Muscle of leg (tissue), 16 donors: ENCODE measurements at places on chromosomes 5 and 9.

DNA sequence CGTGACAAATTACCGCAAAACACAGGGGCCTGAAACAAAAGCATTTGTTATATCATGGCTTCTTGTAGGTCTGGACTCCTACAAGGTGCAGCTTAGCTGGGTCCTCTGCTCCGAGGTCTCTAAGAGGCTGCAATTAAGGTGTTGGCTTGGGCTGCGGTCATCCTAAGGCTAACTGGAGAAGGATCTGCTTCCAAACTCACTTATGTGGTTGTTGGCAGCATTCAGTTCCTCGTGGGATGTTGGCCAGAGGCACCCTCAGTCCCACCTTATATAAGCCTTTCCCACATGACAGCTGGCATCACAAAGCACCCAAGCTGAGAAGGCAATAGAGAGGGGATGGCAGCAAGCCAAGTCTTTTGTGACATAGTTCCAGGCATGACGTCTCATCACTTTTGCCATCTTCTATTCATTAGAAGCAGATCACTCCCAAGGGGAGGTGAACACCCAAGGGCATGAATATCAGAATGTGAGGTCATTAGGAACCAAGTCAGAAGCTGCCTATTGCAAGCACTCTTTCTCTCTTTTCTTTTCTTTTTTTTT, 47.9 kb upstream of the ZBTB43 start:
- no peak for DNase-seq

- DNase-seq, result no peak
These were observed 26.4 kb upstream of the ELL2 start for GRCh38 chr5:95988094-95988493.

GRCh38 chr9:128175102-128175563, 15.1 kb downstream of the BBLN start:
- no peak for DNase-seq

DNA sequence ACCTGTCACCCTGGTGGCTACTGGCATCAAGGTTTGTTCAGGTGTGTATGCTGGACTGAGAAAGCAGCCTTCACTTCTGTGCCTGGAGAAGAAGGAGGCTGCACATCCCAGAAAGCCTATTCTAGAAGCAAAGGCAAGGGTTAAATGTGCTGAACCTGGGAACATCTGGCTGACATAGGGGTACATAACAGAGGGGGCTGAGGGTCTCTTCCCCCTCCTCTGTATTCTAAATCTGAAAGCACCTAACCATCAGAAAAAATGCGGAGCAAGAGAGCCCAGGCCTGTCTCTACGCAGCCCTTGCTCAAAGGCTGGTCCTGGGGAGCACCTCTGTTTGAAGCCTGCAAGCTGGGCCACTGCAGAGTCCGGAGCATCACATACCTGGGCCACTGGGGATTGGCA, 53.2 kb upstream of the FSTL4 start:
- no peak for DNase-seq

GRCh38 chr5:93591323-93591945, 8.4 kb downstream of the NR2F1 start:
- DNase-seq, result no peak

- peak; percentile 39 for DNase-seq
These were observed 83.7 kb downstream of the PDE6A start for GRCh38 chr5:149860801-149861322.

DNA sequence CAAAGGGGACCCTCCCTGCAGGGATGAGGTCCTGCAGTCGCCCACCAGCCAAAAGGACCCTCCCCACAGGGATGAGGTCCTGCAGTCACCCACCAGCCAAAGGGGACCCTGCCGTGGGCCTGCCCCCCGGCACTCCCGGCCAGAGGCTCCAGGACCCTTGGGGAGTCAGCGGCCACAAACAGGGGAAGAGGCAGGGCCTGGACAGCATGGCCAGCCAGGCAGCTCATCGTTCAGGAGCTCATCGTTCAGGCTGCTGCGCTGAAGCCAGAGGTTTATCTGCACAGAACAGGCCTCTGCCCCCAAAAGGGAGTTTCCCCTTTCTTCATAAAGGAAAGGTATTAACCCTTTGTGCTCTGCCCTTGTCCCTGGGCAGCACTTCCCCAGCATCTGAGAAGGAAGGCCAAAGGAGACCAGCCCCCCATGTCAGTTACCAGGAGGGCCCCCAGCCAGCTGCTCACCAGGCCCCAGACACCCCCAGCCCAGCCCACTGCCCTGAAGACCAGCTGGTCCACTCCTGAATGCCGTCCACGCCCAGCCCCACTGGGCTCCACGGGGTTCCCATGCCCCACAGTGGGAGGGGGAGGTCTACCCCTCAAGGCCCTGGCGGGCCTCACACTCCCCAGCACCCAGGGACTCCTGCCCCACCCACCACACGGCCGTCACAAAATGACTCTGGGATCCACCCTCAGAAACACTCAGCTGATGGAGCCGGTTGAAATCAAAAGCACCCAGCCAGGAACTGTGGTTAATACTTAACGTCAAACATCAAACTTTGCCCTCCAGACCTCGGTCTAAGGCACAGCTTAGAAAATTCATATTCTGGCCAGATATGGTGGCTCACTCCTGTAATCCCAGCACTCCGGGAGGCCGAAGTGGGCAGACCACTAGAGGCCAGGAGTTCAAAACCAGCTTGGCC, 6.3 kb downstream of the SLC12A7 start:
- DNase-seq, result no peak

DNA sequence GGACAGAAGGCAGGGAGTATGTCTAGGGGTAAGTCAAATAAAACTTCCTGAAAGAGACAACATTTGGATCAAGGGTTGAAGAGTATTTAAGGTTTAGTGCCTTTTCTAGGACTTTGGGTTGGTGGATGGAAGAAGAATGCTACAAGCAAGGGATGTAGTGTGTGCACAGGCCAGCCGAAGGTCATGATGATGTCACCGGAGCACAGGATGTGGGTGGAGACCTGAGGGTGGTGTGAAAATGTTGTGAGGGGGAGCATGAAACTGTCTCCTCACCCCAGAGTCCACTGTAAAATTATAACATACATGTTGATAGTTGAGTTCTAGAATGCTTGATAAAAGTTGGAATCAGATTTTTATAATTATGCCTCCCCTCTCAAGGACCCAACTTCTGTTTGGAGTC, 553.3 kb upstream of the SGCD start:
- no peak for DNase-seq

- no peak for DNase-seq
These were observed 24.0 kb upstream of the SLC9A3 start for GRCh38 chr5:548256-548655.

- no peak for DNase-seq
These were observed 34.7 kb downstream of the DIRAS2 start for GRCh38 chr9:90607701-90608516.

- DNase-seq, result peak; percentile 81
These were observed 22.4 kb downstream of the FNBP1 start for GRCh38 chr9:130020618-130021017.

DNA sequence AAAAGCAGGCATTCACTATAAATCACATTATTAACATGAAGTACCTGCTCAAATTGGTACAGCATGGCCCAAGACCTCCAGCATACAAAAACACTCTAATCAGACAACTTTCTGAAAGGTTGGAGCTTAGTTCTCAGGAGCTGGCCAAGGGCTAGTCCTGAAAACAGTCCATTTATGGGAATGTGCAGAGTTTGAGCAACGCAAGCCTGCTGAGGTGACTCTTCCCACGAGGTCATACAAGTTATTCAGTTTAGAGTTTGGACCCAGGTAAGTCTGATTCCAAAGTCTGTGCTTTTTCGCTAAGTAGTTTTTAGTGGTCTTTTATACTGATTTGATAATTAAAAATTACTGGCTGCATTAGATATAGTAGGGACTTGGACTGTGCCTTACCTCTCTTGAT, 52.6 kb downstream of the AP3S1 start:
- no peak for DNase-seq

GRCh38 chr9:77987081-77987656, 44.4 kb downstream of the GNAQ start:
- no peak for DNase-seq

- DNase-seq, result no peak
These were observed 535.9 kb downstream of the DNAH5 start for GRCh38 chr5:13408616-13409015.

- no peak for DNase-seq
These were observed 43.0 kb upstream of the GAS1 start for GRCh38 chr9:86990290-86990689.

GRCh38 chr9:112711050-112711689, 6.7 kb downstream of the INIP start:
- DNase-seq, result peak; percentile 57

- DNase-seq, result peak; percentile 87
These were observed 158.4 kb upstream of the MPDZ start for GRCh38 chr9:13437866-13438265.

GRCh38 chr9:127974001-127974768, 6.6 kb downstream of the EEIG1 start:
- DNase-seq, result peak; percentile 18

DNA sequence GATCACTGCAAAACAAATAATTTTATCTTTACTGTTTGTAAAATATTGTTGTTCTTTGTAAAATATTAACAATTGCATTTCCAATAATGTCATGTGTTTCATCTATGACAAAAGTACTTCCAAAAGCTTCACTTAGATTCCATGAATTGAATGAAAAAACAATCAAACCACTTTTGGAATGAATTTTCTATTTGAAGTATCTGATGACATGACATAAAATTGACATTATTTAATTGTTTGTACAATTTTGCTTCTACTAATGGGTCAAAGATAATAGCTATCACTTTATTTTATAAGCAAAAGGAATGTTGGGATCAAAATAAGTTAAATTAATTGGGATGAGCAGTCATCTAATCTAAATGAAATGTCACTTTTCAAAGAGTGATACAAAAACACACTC, 684.3 kb downstream of the NR2F1-AS1 start:
- no peak for DNase-seq

GRCh38 chr5:147162740-147163139, 72.1 kb upstream of the STK32A start:
- DNase-seq, result no peak

GRCh38 chr9:121786998-121787422, 135.6 kb downstream of the DAB2IP start:
- no peak for DNase-seq

DNA sequence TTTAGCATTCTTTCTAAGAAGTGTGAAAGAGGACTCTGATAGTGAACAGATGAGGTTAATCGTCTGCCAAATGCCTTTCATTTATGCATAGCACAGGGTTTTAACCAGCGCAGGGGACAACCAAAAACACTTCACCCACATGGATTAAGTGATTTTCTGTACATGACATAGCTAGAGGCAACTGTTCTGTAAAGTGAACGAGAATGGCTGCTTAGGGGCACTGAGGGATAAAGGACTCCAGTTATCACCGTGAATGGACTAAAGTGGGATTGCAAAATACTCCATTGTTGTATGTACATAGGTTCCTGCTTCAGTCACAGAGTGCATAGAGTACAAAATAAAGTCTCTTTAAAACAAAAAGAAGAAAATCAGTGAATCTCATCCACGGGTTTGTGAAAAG, 456.8 kb downstream of the DMAC1 start:
- peak; percentile 26 for DNase-seq

DNA sequence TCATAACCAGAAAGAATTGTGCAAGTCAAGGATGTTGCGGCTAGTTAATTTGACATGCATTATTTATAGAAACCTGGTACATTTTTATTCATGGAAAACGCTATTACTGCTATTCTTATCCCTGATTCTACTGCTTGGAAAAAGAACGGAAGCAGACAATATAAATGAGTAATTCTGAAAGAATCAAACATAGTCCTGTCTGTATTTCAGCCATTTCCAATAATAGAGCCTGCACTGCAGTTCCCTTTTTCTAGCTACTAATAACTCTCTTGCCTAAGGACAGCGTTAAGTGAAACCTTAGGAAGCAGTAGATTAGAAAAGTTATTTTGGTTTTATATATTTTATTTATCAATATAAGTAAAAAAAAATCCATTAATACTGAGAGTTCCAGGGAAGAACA, 414.9 kb downstream of the CYLC2 start:
- peak; percentile 14 for DNase-seq

GRCh38 chr9:37915911-37916470, 12.1 kb upstream of the SLC25A51 start:
- DNase-seq, result no peak

DNA sequence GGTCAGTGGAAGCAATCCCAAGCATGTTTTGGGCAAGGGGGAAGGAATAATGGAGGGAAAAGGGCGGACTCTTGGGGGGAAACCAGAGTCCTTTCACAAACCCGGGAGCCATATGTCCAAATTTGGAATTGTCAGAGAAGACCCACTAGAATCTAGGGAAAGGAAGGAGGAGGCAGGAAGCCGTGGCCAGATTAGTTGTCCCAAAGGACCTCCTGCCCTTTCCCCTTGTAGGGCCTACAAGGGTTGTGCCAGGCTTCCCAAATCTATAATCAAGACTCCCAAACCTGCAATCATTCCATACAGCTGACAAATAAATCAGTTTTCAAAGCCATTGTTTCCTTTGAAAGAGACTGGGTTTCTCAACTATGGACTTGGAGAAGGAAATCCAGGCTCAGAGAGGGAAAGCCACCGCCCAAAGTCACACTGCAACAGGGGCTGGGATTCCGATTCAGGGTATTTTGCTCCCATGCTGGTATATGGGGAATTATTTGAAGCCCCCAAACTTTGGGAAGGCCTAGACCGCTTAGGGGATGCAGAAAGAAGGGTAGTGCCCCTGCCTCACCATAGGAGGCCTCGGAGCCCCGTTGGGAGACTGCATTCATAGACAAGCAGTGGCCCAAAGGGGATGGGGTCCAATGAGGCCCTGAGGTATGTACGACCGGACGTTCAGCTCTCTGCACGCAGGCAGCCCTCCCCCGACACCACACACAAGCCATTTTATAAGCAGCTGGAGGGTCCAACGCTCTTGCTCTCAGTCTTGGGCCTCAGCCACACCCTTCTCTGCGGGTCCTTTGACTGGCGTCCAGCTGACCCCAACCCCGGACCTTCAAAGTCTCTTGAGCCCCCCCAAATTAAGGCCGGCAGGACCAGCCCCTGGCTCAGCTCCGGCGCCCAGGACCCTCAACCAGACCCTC, 815 bp downstream of the ANXA6 start:
- peak; percentile 54 for DNase-seq

DNA sequence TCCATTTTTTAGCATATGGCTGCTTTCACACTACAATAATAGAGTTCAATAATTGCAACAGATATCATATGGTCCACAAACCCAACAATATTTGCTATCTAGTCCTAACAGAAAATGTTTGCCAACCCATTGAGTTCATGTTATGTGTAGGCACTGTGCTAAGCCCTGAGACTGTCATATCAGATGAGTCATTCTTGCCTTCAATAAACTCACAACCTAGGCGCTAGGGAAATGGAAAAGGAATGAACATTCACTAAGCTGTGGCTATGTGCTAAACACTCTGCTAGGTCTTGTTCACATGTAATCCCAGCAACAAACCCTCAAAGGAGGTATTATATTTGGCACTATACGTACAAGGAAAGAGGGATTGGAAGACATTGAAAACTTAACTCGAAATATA, 8.4 kb upstream of the TIMD4 start:
- no peak for DNase-seq

GRCh38 chr9:121820286-121821005, 169.0 kb downstream of the DAB2IP start:
- DNase-seq, result no peak

GRCh38 chr5:62475072-62475471, 62.5 kb downstream of the IPO11 start:
- no peak for DNase-seq
